GM12878 (cell line): ENCODE measurements at places on chromosomes 2 and 18. TPM values are rescaled to one million over a fixed set of nuclear protein-coding genes. Genes with fewer than 3 reads are reported as not detected.

DNA sequence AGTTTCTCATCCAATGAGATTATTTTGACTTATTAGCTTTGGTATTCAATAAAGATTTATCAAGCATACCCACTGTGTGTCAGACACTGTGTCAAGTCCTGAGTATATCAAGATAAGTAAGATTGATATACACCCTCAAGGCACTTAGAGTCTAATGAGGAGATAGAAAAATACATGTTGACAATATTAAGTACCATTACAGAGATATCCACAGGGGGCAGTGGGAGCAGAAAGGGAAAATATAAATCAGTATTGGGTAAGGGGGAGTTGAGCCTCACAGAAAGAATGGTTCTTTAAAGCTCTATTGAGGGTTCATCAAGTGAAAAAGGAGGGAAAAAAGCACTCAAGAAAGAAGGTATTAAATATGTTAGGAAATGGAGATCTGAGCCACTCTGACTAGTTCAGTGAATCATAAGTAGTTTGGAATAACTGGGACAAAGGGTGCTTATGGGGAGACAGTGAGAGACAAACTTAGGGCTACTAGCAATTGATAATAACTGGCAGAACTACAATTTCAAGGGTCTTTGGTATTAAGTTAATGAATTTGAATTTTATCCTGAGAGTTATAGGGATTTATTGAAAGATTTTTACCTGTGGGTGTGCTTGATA, 45.5 kb upstream of the SLC8A1 start:
- DNase-seq: no peak
- no peak overlapping the region for H3K4me3 ChIP-seq
- no peaks in the 10 kb centered on the region for H3K27me3 ChIP-seq
- no peak overlapping the region for H3K27ac ChIP-seq
- H3K4me1 ChIP-seq: no peaks in the 10 kb centered on the region
- H3K36me3 ChIP-seq: no peaks in the 10 kb centered on the region

TRABD2A gene
- 5.0 and 5.7 TPM in 2 replicates for total RNA-seq

DNA sequence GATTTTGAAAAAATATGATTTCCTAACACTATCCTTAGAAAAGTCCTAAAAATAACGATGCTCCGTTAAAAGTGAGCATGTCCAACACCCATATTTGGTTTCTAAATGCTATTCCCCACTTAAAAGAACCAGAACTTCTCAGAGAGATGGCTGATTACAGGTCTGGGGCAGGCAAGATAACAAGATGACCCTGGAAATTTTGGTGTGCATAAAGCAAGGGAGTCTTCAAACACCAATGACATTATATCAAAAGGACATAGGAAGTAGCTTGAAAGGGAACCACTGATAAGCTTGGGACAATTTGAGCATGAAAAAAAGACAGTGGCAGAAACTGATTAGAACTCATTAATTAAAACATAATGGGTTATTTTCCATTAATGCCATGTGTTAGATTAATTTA, 17.9 kb downstream of the STK17B start:
- H3K27ac ChIP-seq: no peak overlapping the region
- peaks cover 13% of the 10 kb centered on the region for H3K4me1 ChIP-seq
- no peak for DNase-seq

DNA sequence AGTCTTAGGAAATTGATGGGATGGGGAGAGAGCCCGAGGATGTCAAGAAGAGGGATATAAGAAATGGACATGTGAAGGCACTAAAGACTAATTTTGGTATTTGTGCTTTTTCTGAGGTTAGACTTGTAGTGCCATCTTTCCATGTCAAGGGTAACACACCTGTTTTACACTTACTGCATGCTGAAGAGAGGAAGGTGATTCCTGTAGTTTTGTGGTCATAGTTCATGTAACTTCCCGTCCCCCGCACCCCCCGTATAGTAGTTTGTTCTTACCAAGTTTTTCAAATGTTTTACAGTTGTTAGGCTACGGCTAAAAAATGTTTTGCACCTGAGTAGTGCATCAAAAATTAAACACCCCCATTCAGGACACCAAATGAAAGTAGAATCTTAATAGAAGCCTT, 73.8 kb downstream of the CLIP4 start:
- 0 out of 2 replicates have a peak, but pooled peaks cover 2% of the 10 kb centered on the region for H3K36me3 ChIP-seq
- no peak overlapping the region for H3K4me3 ChIP-seq
- H3K4me1 ChIP-seq: no peaks in the 10 kb centered on the region; the same call in 1 of the 2 replicates
- no peaks in the 10 kb centered on the region for H3K27me3 ChIP-seq
- H3K27ac ChIP-seq: no peak overlapping the region

DNA sequence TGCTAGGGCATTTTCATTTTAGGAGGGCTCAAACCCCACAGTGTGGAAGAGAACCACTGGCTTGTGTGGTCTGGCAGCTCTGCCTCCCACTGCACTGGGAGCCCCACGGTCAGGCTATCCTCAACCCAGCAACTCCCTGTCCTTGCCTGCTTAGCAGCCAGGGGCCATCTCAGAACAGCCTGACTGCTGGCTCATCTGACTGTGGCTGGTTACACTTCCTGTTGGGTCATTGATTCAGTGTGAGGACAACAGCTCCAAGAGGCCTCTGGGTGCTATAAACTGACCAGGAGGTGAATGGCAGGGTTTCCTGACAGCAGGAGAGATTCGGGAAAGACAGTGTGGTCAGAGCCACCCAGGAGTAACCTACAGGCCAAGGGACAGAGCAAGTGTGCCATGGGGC, 40.1 kb downstream of the AMER3 start:
- no peak overlapping the region for H3K4me3 ChIP-seq
- no peaks in the 10 kb centered on the region for H3K4me1 ChIP-seq
- DNase-seq: no peak
- H3K27ac ChIP-seq: no peak overlapping the region

DNA sequence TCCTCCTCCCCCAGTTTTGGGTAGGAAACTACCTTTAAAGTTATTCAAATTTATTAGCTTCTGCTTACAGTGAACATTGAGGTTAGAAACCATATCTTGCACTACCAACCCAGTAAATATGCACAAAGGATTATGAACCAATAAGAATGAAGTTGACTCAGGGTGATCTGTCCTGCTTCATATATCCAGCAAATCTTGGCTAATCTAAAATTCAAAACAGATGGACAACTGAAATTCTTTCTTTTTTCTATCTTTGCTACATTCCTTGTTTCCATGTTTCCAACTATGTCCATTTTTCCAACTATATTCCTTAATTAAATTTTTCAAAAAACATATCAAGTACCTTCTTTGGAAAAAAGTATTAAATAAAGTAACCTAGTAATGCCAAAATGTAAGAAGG, 149.3 kb downstream of the FAM124B start:
- no peak overlapping the region for H3K4me3 ChIP-seq
- no peak for DNase-seq
- H3K27ac ChIP-seq: no peak overlapping the region
- H3K4me1 ChIP-seq: no peaks in the 10 kb centered on the region
- no peaks in the 10 kb centered on the region for H3K36me3 ChIP-seq
- H3K27me3 ChIP-seq: no peaks in the 10 kb centered on the region

DNA sequence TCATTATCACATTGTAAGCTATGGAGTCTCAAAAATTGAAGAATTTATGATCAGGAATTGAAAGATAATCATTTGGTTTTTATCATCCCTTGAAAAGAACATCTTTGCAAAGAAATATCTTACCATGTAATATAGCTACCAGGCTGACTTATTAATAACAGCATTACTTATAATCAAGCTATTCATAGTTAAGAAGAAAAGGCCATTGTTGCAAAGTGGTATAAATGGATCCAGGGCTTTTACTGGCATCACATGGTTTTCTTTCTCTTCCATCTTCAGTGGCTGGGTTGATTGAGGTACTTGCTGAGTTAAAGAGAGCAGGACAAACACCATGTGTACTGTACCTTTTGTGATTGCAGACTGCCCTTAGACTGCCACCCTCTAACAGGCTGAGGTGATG, 39.6 kb downstream of the MFSD6 start:
- H3K27me3 ChIP-seq: no peaks in the 10 kb centered on the region
- no peak overlapping the region for H3K27ac ChIP-seq
- no peak overlapping the region for H3K4me3 ChIP-seq
- DNase-seq: no peak
- H3K4me1 ChIP-seq: peaks cover 7% of the 10 kb centered on the region
- H3K36me3 ChIP-seq: peaks cover 7% of the 10 kb centered on the region; the same call in 1 of the 2 replicates

KCNK3 gene
- total RNA-seq: 0.11 and 0.13 TPM in 2 replicates

GRCh38 chr18:79887181-79888000, 64.1 kb downstream of the SLC66A2 start:
- H3K27me3 ChIP-seq: no peaks in the 10 kb centered on the region
- no peak overlapping the region for H3K27ac ChIP-seq
- H3K4me3 ChIP-seq: no peak overlapping the region
- DNase-seq: no peak
- H3K4me1 ChIP-seq: no peaks in the 10 kb centered on the region

DNA sequence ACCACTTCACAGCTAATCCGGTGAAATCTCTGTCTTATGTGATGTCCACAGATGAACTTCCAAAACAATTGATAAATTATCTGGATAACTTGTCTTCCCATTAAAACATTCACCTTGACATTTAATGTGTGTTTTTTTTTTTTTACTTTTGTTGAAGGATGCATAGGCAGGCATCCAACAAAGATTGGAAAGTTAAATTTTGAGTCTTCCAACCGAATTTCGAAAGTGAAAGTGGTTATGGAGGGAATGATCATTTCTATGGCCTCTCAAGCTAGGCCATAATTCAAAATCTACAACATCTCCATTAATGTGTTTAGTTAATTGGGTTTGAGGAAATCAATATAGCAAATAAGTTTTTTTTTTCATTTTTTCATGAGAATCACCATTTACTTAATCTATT, 1495.5 kb upstream of the ACVR2A start:
- no peak overlapping the region for H3K4me3 ChIP-seq
- no peaks in the 10 kb centered on the region for H3K27me3 ChIP-seq
- H3K27ac ChIP-seq: no peak overlapping the region
- no peaks in the 10 kb centered on the region for H3K4me1 ChIP-seq

REV1 gene
- 26.0 and 30.7 TPM in 2 replicates for total RNA-seq

DNA sequence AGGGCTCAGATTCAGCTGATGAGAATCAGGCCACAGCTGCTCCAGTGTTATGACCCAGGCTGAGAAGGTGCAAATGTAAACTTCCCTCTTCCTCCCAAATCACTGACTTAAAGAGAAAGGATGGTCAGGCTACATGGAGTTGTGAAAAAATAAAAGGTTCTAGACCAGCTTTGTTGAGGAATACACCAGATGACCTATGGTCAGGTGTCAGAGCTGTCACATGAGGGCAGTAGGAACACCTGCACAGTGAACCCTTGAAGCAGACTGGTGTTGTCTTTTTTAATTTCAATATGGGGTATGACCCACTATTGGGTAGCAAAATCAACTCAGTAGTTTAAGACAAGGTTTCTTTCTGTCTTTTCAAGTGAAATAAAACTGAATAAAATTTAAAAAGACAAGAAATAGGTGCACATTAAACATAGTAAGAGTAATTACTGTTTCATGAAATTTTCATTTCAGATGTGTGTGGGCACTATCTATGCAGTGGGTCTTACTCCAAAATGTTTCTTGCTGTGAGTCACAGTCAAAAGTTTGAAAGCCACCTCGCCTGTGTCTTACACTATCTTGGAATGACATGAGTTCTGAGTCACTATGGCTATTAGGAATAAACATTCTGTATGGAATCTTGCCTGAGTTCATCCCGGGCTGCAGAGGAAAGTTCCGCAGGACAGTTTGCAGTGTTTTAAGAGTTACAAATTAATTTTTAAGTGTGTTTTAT, 83.6 kb downstream of the ACVR1 start:
- no peaks in the 10 kb centered on the region for H3K4me1 ChIP-seq
- no peak for DNase-seq
- H3K27ac ChIP-seq: no peak overlapping the region
- no peaks in the 10 kb centered on the region; the same call in 1 of the 2 replicates for H3K27me3 ChIP-seq

DNA sequence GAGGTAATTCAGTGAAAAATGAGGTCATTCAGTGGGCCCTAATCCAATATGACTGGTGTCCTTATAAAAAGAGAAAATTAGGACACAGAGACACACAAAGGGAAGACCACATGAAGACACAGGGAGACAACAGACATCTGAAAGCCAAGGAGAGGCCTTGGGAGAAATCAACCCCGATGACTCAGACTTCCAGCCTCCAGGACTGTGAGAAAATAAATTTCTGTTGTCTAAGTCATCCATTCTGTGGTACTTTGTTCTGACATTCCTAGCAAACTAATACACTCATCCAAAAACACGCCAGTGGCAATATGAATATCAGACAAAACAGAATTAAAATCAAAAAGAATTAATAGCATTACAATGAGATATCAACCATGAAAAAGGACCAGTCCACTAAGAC, 303.7 kb downstream of the SS18 start:
- H3K36me3 ChIP-seq: no peaks in the 10 kb centered on the region
- DNase-seq: no peak
- H3K4me3 ChIP-seq: no peak overlapping the region
- no peak overlapping the region for H3K27ac ChIP-seq
- no peaks in the 10 kb centered on the region for H3K4me1 ChIP-seq
- no peaks in the 10 kb centered on the region for H3K27me3 ChIP-seq

CENPA gene
- 32.1 and 33.7 TPM in 2 replicates for total RNA-seq

- no peaks in the 10 kb centered on the region for H3K27me3 ChIP-seq
- H3K4me3 ChIP-seq: no peak overlapping the region
- no peaks in the 10 kb centered on the region for H3K4me1 ChIP-seq
- H3K36me3 ChIP-seq: no peaks in the 10 kb centered on the region
- no peak overlapping the region for H3K27ac ChIP-seq
Measured at GRCh38 chr2:117342415-117342814, 472.1 kb upstream of the DDX18 start.

DNA sequence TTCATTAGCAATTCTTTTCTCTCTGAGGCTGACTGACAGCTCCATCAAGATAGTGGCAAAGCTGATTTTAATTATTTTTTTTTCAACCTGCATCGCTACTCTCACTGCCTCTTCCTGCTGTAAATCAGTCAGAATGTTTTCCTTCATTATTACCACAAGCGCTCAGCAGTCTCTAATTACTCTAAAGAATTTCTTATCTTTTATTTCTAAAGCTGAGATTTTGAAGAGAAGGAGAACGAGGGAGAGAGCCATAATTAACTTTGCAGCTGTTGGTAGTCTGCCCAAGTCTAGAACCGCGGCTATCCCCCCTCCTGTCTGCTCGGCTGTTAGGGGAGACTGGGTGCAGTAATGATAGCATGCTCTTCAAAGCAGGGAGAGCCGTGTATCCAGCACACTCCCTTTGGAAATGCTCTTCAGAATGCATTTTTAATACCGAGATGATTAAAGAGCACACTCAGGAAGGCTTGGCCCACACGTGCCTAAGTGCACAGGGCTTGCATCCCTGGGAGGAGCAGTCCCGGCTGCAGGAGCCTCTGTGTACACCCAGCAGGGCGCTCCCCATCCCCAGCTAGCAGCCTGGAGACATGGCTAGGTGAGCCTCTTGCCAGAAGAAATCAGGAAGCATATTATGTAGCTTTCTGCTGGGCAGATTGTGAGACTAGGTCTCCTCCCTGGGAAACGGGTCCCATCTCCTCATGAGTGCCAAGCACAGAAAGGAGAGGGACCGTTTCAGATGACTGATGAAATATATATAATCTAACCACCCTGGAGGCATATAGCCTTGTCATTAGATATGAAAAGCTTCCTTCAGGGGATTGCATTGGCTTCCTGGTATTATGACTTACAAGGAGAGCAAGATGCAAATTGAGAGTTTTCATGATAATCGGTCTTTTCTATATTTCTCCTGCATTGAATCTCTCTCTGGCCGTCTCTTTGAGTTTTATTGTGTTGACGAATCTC, 555.2 kb downstream of the CMPK2 start:
- H3K36me3 ChIP-seq: no peaks in the 10 kb centered on the region
- H3K27ac ChIP-seq: peak overlapping the region; percentile 79
- no peaks in the 10 kb centered on the region for H3K27me3 ChIP-seq

GRCh38 chr18:63700501-63700900, 2.3 kb upstream of the SERPINB11 start:
- no peak overlapping the region for H3K4me3 ChIP-seq
- no peaks in the 10 kb centered on the region for H3K4me1 ChIP-seq
- no peak for DNase-seq
- H3K27ac ChIP-seq: no peak overlapping the region

FASTKD1 gene
- total RNA-seq: 53.5 and 54.6 TPM in 2 replicates

SP140L gene
- total RNA-seq: 17.3 and 18.5 TPM in 2 replicates
